GM23248 (cell line): ENCODE measurements at places on chromosomes 3 and 15.

DNA sequence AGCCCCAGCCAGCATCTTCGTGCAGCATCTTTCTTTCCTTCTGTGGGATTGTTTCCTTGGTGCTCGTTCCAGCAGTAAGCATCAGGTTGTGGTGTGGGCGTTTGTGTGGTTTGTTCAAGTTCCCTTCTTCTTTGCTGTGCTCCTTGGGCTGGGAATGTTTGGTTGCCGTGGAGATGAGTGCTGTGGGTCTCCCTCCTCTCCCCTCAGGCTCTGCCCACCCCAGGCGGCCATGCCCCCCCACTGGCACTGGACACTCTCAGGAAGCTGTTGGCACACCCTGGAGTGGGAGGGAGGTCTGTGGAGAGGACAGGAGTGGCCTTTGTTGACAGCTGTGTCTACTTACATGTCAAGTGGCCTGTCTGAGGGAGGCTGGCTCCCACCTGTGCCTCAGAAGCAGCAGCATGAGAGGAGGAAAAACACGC is 46.5 kb upstream of the SACM1L start:
- peak overlapping the region; percentile 99 for H3K27ac ChIP-seq
- DNase-seq, result peak; percentile 45
- H3K4me1 ChIP-seq, result peaks cover 50% of the 10 kb centered on the region

DNA sequence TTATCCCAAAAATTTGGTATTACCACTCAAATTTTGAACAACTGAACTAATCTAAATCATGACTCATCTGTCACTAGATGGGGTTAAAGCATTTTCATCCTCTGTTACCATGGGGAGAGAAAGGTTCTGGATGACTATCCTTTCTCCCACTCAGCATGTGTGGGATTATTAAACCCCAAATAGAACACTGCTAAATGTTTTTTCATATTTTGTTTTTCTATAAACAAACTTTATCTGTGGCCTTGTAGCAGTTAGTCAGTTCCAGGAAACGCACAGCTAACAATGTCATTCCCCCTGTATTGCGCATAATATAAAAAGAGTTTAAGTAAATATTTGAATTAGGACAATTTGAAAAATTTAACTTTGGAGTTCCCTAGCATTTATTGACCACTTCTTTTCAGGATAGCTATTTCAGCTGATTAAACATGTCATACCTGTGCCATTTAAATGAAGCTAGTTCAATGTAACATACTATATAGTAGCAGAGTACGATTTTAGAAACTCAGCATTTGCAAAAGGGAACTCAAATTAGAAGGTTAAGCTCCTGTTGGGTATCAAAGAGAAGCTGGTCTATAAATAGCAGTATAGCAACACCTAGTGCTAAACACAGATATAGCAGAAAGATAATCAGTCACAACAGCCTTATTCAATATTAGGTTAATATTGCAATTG is 9.2 kb upstream of the TMEM212 start:
- H3K36me3 ChIP-seq, result no peaks in the 10 kb centered on the region
- H3K4me3 ChIP-seq, result no peak overlapping the region
- peaks cover 48% of the 10 kb centered on the region for H3K4me1 ChIP-seq
- DNase-seq, result peak; percentile 66

DNA sequence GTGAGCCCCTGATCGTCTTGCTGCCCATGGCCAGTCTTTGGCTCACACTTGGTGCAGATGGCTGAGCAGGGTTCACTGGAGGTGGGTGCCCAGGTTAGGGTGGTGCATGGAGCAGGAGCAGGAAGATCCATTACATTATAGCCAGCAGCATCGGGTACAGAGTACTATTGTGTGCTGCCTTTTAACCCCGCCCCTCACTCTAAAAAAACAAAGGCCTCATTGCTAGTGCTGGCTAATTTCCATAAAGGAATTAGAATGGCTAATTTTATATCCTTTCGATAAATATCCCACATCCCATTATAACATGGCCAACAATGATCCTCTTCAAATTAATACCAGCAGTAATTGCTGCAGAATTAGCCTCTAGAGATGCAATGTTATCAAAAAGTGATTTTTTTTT is 45.8 kb upstream of the PPP4R2 start:
- no peak for DNase-seq
- no peak overlapping the region for H3K4me3 ChIP-seq
- H3K36me3 ChIP-seq, result no peaks in the 10 kb centered on the region
- H3K4me1 ChIP-seq, result peaks cover 2% of the 10 kb centered on the region
- H3K27me3 ChIP-seq, result no peaks in the 10 kb centered on the region

- no peak overlapping the region for H3K4me3 ChIP-seq
- H3K27me3 ChIP-seq, result no peaks in the 10 kb centered on the region
Measured at GRCh38 chr15:63194880-63195568, 5.6 kb downstream of the RAB8B start.

DNA sequence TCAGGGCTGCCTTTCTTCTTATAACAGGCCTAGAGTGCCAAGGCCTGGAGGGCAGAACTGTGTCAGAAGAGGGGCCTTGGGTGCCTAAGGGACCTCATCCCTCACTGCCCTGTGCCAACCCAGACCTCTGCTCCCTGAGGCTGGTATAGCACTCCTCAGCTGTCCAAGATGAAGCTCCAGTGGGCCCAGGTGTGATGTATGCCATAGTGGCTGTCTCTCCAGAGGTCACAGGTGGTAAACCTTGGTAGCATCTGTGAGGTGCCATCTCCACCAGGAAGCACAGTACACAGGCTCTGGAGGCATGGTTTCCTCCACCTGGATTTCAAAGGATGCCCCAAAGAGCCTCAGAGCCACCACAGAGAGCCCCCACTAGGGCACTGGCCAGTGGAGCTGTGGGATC is 12.3 kb upstream of the KLHL40 start:
- no peaks in the 10 kb centered on the region for H3K4me1 ChIP-seq
- H3K4me3 ChIP-seq, result no peak overlapping the region
- no peak overlapping the region for H3K27ac ChIP-seq
- no peaks in the 10 kb centered on the region for H3K27me3 ChIP-seq
- no peaks in the 10 kb centered on the region for H3K36me3 ChIP-seq
- DNase-seq, result no peak

DNA sequence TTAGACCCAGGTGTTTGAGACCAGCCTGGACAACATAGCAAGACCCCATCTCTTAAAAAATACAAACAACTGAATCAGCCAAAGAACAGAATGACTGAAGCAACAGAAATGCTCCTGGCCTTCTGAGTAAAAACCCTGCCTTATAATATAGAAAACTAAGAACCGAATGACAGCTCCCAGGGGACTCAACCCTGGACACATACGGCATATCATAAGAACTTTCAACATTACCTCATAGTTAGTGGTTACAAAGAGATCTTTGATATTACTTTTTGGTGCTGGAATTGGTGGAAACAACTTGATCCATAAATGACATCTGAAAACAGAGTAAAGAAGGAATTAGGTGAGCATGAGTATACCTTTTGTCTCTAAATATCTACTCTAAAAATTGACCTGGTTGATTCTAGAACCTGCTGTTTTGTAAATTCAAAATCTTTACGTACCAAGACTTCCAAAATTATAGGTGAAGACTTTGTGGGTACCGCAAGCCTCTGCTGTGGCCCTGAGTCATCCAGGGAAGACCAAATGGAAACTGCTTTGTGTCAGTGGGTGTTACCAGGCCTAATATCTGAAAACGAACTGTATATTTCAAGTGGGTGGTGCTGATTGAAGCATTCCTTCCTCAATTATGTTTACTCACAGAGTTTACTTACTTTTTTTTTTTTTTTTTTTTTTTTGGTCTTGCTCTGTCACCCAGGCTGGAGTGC is 35.5 kb downstream of the IL5RA start:
- no peak for DNase-seq
- no peak overlapping the region for H3K27ac ChIP-seq
- no peaks in the 10 kb centered on the region for H3K36me3 ChIP-seq

GRCh38 chr3:13745636-13746035 is 134.2 kb downstream of the WNT7A start:
- H3K4me1 ChIP-seq, result no peaks in the 10 kb centered on the region
- no peak for DNase-seq
- H3K36me3 ChIP-seq, result no peaks in the 10 kb centered on the region

DNA sequence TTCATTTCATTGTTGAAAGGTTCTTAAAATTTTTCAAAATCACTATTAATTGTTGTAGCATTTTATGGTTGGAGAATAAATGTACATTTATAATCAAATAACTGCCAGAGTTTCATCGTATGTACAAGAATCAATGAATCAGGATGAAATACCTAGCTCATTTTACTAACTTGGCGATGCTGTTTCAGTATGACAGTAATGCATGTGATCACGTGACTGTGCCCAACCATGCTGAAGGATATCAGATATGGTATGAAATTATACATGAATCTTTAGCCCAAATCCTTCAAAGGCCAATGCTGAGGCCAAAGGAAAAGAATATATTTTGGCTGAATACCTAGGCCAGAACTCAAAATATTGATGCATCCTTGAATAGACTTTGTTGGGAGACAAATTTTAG is 288.3 kb upstream of the TGFBR2 start:
- no peak overlapping the region for H3K4me3 ChIP-seq
- DNase-seq, result no peak
- H3K27me3 ChIP-seq, result no peaks in the 10 kb centered on the region
- no peak overlapping the region for H3K27ac ChIP-seq

- peaks cover 8% of the 10 kb centered on the region for H3K4me1 ChIP-seq
- no peaks in the 10 kb centered on the region for H3K27me3 ChIP-seq
- H3K4me3 ChIP-seq, result no peak overlapping the region
- no peaks in the 10 kb centered on the region for H3K36me3 ChIP-seq
Measured at GRCh38 chr15:63891768-63892133, 58.0 kb upstream of the HERC1 start.

DNA sequence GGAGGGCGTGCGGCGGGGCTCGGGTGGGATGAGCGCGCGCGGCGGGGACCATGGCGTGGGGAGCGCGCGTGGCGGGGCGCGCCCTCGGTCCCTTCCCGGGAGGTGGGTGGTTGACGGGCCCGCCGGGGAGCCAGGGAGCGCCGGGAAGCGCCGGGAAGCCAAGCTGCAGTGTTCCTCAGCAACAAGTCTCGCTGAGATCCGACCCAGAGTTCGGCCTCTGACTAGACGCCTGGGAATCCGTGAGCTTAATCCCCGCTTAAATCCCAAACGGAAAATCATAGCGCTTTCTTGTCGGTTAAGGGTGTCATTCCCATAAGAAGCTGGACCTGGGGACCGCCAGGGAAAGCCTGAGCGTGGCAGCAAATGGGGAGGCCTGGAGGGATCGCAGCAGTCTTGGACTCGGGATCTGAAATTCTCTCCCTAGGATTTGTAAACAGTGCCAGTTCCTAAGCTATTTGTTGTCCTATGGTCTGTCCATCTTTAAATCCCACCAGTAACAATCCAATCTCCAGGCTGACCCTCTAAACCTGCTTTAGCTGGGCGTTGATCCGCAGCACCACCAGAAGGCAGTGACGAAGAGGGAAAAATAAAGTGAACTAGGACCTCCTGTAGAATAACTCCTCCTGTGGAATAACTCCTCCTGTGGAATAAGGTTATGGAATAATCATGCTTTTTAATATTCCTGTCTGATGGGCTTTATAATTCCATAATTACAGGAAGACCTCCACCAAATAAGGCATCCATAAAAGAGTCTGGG is 570 bp upstream of the NEDD4 start:
- peak overlapping the region; percentile 77 for H3K4me3 ChIP-seq
- H3K36me3 ChIP-seq, result no peaks in the 10 kb centered on the region
- peaks cover 25% of the 10 kb centered on the region for H3K4me1 ChIP-seq

DNA sequence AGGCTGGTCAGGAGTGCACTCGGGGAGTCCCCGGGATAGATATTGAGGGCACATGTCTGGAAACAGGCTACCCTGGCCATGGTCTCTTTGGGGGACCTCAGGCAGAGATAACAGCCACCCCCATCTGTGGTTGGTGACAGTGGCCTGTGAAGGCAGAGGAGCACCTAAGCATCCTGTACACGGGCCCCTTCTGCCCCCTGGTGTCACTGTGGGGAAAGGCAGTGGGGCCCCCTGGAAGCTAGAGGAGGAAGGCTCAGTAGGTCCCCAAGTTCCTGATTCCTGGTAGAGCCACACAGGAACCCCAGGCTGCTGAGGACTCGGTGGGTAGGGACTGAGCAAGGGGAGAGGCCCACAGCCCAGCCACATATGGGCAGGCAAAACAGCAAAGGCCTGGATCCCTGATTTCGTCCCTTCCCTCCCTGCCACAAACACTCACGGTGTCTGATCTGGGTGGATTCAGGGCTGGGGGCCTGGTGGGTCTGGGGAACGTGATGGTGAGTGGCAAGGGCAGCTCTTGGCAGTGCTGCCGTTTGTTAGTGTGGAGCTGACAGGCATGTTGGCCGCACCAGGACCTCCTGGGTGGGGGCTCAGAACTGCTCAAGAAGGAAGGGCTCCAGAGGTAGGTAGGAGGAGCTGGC is 14.1 kb upstream of the CXCR6 start:
- H3K4me1 ChIP-seq, result peaks cover 8% of the 10 kb centered on the region; the same call in 1 of the 2 replicates
- no peak overlapping the region for H3K4me3 ChIP-seq
- no peaks in the 10 kb centered on the region for H3K27me3 ChIP-seq
- H3K36me3 ChIP-seq, result no peaks in the 10 kb centered on the region
- no peak overlapping the region for H3K27ac ChIP-seq
- DNase-seq, result peak; percentile 64

- no peaks in the 10 kb centered on the region for H3K27me3 ChIP-seq
- H3K27ac ChIP-seq, result peak overlapping the region; percentile 91
- H3K4me1 ChIP-seq, result peaks cover 26% of the 10 kb centered on the region
Measured at GRCh38 chr3:52055537-52056351, 627 bp downstream of the DUSP7 start.

DNA sequence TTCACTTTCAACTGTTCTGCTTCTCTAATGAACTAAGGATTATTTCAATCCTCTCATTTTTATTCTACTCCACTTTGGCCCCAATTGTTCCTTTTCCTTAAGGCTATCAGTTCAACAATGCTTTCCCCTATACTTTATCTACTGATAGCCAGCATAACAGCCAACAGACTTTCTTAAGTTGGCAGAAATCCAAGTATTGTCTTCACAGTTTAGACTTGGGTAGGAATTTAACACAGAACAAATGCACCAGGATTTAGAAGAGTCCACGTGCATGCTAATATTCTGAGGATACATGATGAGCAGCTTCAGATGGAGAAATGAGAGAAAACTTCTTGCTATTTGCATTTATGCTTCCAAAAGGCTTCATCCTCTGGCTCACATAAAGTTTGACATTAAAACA is 54.8 kb downstream of the FBN1 start:
- H3K27me3 ChIP-seq, result no peaks in the 10 kb centered on the region
- H3K27ac ChIP-seq, result peak overlapping the region; percentile 82
- peaks cover 59% of the 10 kb centered on the region for H3K4me1 ChIP-seq
- no peak for DNase-seq
- no peak overlapping the region for H3K4me3 ChIP-seq

GRCh38 chr15:80695911-80696661 is 976 bp downstream of the ABHD17C start:
- no peaks in the 10 kb centered on the region for H3K36me3 ChIP-seq
- peak; percentile 54 for DNase-seq
- no peak overlapping the region for H3K27ac ChIP-seq
- H3K4me3 ChIP-seq, result peak overlapping the region; percentile 89
- no peaks in the 10 kb centered on the region for H3K27me3 ChIP-seq

- H3K27me3 ChIP-seq, result no peaks in the 10 kb centered on the region
- no peak overlapping the region for H3K27ac ChIP-seq
- H3K36me3 ChIP-seq, result no peaks in the 10 kb centered on the region
- DNase-seq, result no peak
- no peak overlapping the region for H3K4me3 ChIP-seq
- H3K4me1 ChIP-seq, result peaks cover 9% of the 10 kb centered on the region
Measured at GRCh38 chr3:31567036-31567435, 34.3 kb downstream of the STT3B start.

GRCh38 chr3:156341831-156342416 is 213.0 kb downstream of the SSR3 start:
- no peak overlapping the region for H3K4me3 ChIP-seq
- no peak for DNase-seq
- H3K36me3 ChIP-seq, result no peaks in the 10 kb centered on the region
- H3K27me3 ChIP-seq, result no peaks in the 10 kb centered on the region
- no peaks in the 10 kb centered on the region for H3K4me1 ChIP-seq
